NCI-H1694 (cell line): ENCODE measurements at places on chromosomes 2 and 18.

DNA sequence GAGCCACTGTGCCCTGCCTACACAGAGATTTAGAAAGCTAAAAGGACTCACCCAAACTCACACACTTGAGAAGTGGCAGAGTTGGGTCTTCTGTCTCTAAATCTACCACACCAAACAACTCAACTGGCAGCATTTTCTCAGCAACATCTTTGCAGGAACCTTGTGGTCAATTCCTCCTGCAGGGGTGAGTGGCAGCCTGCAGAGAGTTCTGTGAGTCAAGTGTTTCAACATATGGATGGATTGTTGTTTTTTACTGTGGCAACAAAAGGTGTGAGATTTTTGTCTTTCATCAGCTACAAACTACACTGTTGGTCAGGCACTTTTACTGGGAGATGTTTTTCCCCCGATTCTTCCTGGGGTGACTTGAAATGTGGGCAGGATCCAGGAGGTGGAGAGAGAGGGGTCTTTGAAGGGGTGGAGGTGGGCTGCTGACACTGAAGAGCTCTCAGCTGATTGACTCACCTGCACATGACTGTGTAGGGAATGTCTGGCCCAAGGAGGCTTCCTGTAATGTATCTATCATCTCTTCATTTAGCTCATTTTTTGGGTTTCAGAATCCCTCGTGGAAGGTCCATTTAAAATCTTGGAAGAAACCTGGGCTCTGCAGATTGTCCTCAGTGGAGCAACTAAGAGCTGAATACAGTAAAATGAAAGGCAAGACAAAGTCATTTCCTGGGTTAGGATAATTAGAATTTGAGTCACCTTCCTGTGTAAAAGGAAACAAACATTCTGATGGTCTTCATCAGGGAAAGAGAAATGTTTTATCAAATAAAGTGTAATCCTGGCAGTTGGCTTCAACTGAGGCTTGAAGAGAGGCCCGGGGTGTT, 98.6 kb downstream of the MSH2 start:
- no peak for DNase-seq

DNA sequence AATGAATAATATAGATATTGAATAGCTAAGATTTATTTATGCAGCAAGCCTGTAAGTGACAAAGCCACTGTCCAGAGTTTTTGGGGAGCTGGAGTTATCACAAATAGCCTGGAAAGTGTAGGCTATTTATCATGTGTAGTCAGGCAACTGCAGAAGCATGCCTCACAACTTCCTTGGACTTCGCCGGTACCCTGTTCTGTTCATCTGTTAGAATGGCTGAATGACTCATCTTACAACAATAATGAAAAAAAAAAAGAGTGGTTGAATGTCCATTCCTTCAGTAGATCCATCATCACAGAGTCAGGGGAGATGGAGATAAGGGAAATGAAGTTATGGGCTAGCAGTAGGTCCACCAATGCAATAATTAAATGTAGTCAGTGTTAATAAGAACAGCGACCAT, 24.0 kb upstream of the ATP5MC3 start:
- no peak for DNase-seq

DNA sequence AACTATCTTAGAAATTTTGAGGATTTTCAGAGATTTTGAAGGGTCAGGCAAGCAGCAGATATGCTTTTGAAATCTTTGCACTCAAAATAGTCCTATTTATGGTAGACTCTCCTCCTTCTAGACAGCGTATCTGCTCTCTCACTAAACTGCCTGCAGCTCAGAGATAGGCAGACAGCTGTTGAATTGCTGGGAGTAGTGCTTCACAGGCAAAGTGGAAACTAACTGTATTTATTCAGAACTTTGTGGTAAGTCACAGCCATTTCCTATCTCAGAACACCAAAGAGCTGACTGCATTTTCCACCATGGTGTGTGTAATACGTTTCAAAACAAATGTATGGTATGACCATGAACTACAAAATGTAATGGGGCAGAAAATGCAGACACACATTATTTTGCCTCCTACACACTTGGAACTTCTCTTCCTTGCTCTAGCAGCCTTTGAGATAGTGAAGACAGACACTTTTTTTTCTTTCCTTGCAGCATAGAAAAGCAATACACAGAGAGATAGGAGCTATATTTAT, 352.4 kb downstream of the LRP1B start:
- DNase-seq = no peak

- DNase-seq = no peak
Measured at GRCh38 chr18:63648241-63648640, 4.2 kb upstream of the SERPINB4 start.

GRCh38 chr18:9096007-9096371, 6.5 kb upstream of the NDUFV2 start:
- DNase-seq = no peak
